GM23338 (cell line): ENCODE measurements at places on chromosomes 16 and 17. TPM values are rescaled to one million over a fixed set of nuclear protein-coding genes. Genes with fewer than 3 reads are reported as not detected.

DNA sequence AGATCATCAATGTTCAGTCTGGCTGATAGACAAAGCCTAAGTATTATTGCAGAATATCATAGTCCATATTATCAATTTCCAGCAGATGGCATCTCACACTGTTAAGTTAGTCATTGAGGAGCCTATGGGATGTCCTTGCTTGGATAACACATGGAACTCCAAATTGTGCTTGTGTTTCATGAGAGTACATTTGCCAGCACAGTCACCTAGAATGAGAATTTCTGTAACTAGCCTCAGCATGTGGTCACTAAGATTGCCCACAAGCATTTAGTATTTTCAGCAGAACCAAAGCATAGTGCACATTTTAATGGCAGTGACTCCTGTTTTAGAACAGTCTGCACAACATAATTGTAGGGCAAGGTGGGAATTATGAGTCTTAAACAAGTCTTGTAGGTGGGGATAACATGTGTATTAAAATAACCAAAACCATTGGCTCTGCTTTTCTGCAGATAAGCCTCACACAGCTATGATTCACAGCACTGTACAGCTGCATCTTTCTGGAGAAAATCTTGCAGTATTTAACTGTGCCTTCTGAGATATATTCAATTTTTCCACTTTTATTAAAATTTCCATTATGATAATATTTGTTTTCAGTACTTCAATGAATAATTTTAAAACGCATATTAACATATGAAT is 882.8 kb upstream of the SOX9 start:
- DNase-seq: no peak

The SHISA9 gene
- polyA plus RNA-seq: 7.5 and 10.4 TPM in 2 replicates

The PRSS22 gene
- polyA plus RNA-seq: 1.3 and 2.1 TPM in 2 replicates

DNA sequence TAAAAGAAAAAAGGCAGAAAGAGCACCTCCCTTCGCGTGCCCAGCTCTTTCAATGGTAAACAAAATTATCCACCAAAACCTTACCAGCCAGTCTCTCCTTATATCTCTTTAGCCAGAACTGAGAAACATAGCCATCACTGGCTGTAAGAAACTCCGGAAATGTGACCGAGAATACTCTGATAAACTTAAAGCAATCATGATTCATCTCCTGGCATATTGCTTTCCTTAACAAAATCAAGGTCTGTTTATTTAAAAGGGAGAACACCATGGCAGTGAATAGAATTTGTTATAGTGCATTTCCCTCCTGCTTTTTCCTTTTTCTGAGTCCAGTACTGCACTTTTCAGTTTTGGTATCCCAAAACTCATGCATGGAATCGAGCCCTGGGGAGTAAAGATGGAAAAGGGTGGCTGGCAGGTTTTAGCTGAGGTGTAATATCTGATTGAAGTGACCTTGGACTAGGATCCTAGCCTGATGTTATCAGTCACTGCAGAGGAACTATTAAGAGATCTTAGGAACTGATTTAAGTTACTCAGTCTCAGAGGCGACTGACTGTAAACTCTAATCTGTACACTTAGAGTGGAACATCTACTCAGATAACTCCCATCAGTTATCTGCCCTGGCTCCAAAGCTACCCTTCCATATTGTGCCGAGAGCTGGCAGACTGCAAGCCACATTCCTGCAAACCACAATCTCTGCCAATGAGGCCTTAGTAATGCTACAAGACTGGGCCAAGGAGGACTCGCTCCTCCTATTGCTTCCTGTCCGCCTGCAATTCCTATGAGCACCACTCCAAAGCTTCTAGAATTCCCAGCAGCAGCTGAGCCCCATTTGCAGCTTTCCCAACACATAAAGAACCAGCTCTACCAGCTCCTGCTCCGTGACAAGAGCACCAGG is 7.4 kb upstream of the COX10 start:
- peak; percentile 7 for DNase-seq

The SLC4A1 gene
- not detected in 2 replicates for polyA plus RNA-seq

- no peak for DNase-seq
Measured at GRCh38 chr17:4444782-4445473, 11.2 kb downstream of the SPNS3 start.

The NFAT5 gene
- 10.6 and 12.6 TPM in 2 replicates for polyA plus RNA-seq

DNA sequence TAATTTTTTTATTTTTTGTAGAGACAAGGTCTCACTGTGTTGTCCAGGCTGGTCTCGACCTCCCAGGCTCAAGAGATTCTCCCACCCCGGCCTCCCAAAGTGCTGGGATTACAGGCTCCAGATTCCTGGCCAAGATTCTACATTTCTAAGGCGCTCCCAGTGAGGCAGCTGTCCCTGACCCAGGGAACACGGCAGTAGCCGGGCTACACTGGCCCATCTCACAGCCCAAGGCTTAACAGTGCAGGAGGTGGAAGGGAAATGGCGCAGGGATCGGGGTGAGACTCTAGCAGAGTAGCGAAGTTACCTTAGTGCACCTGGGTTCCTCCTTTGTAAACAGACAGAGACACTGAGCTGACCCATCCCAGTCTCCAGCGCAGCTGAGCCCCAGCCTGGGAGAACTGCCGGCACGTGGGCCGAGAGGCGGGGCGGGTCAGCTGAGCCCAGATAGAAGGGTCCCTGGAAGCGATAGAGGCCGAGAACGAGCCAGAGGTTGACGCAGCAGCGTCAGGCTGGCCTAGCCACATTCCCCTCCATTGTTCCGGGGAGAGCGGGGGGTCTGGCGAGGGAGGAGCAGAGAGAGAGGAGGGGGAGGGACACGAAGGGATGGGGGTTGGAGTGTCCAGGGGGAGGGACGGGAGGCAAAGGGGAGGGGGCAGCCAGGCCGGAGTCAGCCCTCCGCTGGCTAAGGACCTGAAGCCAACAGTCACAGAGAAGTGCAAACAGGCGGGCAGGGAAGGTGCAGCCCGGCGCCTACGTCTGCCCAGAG is 2.5 kb downstream of the CARHSP1 start:
- DNase-seq: peak; percentile 97

The DPH1 gene
- 9.0 and 11.8 TPM in 2 replicates for polyA plus RNA-seq

GRCh38 chr17:797236-797840 is 15.2 kb downstream of the MRM3 start:
- DNase-seq: no peak

The CPNE7 gene
- 10.0 and 11.2 TPM in 2 replicates for polyA plus RNA-seq
